ENCODE measurements at places on chromosomes 13 and 19.

DNA sequence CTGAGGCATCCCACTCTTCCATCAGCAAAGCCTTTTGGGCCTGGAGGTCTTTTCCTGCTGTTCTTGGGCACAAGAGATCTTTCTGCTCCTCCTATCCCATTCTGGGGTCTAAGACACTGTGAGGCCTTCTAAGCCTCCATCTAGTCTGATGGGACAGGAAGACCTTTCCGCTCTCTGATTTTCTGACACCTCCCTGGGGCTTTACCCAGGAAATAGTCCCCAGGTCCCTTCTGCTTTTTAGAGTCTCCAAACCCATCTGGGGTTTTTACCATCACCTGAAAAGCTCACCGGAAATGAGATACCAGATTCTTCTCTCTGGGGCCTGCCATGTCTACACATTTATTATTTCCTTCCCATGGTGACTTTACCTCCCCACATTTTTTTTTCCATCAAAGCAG is 21.1 kb downstream of the CLEC17A start:
- no peak for DNase-seq

GRCh38 chr19:21677696-21678418 is 89.5 kb downstream of the ZNF100 start:
- DNase-seq, result no peak

DNA sequence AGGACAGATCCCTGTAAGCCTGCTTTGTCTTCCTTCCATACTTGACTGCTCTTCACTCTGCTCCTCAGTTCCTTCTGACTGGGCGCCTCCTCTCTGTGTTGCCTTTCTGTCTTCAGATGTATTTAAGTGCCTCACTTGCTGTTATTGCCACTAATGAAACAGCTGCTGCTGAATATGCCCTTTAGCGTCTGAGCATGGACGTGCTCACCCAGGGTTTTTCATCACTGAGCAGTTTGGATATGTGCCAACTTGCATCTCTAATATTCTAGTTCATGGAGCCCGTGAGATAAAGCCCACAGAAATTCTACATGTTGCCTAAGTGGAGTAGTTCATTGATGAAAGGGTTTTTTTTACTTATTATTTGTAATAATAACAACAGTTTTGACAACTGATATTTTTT is 198.2 kb downstream of the MYO16 start:
- DNase-seq, result peak; percentile 74

DNA sequence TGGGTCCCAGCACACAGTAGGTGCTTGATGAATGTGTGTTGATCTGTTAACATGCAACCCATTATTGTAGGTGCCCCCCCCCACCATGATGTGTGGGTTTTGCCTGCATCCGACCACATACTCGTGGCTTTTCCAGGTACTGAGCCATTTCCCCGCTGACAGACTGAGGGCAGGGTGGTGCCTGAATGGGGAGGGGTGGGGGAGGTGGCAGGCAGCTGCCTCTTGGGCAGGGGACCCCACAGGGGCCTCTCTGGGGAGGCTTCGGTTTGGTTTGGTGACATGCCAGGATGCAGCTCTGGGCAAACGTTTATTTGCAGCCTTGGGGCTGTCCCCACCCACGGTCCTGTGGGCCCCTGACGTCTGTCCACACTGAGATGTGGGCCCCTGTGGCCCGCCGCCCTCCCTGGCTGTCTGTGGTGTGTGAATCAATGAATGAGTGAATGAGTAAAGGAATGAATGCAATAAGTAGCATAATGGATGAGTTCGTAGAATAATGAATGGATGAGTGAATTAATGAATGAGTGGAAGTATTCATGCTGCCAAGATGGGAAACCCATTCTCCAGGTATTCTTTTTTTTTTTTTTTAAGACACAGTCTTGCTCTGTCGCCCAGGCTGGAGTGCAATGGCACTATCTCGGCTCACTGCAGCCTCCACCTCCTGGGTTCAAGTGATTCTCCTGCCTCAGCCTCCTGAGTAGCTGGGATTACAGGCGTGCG is 9.0 kb upstream of the JUND start:
- DNase-seq, result no peak

DNA sequence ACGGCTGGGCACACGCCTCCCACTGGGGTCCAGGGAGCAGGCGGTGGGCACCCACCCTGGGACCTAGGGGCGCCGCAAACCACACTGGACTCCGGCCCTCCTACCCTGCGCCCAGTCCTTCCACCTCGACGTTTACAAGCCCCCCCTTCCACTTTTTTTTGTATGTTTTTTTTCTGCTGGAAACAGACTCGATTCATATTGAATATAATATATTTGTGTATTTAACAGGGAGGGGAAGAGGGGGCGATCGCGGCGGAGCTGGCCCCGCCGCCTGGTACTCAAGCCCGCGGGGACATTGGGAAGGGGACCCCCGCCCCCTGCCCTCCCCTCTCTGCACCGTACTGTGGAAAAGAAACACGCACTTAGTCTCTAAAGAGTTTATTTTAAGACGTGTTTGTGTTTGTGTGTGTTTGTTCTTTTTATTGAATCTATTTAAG is 1.6 kb downstream of the JUNB start:
- DNase-seq, result no peak

DNA sequence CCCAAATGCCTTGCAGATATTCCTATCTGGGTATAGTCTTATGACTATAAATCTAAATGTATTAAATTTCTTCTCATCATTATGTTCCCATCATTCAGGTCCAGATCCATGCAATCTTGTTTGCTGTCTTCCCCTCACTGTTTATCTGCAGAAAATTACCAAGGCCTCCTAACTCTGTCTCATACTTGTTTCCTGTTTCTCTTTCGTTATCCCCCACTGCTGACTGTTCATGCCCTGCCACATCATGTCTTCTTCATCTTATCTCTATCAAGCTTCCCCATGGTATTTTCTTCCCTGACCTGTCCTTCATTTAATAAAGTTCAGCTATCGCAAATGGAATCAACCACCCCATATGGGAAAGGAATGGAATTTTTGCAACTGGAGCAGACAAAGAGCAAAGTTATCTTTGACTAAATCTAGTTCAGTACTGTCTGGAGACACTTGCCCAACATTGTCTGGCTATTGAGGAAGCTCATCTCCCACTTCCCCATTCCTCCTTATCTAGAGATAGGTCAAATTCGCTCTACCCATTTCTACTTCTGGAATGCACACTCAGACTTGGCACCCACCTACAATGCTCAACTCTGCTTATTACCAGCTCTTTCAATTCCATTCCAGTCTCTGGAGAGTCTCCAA is 1358.1 kb downstream of the EFNB2 start:
- no peak for DNase-seq

- no peak for DNase-seq
Observed at GRCh38 chr13:55563267-55563666, 1577.5 kb upstream of the PRR20A start.

DNA sequence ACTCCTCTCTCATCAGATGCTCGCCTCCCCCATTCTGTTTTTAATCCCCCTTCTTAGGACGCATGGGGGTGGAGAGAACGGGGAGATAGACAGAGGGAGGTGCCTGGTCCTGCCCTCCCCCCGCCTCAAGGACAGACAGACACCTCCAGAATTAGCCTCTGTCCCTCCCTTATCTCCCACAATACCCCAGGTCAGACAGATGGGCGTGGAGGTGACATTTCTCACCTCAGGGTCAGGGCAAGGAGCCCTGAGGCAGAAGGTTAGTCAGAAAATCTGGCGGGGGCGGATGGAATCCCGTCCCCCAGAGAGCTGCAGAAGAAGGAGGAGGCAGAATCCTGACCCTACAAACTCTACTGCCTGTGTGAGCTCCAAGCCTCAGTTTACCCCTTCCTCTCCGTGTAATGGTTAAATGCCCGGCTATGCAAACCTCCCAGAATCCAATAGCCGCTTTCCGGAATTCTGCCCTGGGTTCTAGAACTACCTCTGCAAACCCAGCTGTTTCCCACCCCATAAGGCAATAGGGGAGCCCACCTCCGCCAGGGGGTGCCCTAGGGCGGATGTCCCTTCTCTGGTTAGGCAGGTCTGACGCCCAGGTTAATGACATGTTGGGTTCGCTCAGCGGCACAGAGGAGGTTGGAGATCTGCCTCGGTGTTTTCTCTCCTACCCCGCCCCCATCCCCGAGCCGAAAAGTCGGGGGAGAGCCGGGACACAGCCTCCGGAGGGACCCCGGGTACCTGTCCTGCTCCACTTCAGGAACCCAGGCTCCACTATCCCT is 900 bp downstream of the PPP1R13L start:
- no peak for DNase-seq

- no peak for DNase-seq
Observed at GRCh38 chr13:108895220-108895704, 265.9 kb downstream of the MYO16 start.

DNA sequence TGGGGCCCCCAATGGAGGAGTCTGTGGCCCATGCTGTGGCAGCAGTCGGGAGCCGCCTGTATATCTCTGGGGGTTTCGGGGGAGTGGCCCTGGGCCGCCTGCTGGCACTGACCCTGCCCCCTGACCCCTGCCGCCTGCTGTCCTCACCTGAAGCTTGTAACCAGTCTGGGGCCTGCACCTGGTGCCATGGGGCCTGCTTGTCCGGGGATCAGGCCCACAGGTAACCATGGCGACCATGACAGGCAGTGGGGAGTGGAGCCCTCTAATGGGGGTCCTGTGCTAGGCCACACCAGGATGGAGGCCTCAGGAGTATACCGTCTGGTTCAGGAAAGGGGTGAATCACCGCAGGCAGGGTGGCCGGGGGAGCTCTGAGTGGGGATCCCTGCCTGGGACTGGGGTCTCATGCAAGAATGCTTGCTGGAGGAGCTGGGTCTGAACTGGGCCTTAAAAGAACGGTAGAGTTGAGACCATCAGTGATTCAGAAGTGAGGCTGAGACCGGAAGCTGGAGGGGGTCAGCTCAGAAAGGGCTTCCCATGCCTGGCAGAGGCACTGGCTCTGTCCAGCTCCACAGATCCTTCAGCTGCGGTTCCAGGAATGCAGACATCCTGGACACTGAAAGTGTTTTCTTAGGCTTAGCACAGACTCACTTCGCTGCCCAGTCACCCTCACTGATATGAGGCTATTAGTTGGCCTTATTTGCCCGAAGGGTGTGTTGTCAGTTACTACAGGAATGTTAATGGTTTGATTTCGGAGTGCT is 29.1 kb downstream of the CNFN start:
- DNase-seq, result no peak

- DNase-seq, result no peak
Observed at GRCh38 chr19:10729411-10729810, 11.5 kb downstream of the DNM2 start.

DNA sequence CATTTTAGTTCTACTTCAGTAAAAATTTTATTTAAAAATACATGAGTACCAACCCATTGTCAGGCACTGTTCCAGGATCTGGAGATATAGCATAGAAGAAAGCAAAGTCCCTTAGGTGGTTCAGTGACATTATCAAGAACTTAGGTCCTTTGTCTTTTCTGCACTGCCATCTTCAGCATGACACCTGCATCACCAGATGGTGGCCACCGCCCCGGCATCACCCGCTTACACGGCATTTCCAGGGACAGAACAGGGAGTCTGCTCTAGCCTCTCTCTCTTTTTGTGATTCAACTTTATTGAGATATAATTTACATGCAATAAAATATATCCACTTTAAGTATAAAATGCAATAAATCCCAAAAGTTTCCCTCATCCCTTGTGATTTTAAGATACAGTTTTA is 23.5 kb downstream of the DYRK1B start:
- DNase-seq, result no peak

GRCh38 chr19:15253061-15253460 is 20.8 kb upstream of the EPHX3 start:
- no peak for DNase-seq

- DNase-seq, result no peak
Observed at GRCh38 chr13:46145135-46145534, 36.8 kb downstream of the LCP1 start.

DNA sequence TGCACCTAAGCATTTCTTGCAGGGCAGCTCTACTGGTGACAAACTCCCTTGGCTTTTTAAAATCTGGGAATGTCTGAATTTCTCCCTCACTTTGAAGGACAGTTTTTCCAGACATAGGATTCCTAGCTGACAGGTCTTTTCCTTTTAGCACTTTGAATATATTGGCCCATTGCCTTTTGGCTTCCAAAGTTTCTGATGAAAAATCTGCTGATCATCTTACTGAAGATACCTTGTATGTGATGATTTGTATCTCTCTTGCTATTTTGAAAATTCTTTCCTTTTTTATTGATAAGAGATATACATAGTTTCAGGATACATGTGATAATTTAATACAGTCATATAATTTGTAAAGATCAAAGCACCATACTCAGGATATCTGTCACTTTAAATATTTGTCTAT is 211.1 kb downstream of the ZIC5 start:
- no peak for DNase-seq

- no peak for DNase-seq
Observed at GRCh38 chr13:33015791-33016323, 366 bp upstream of the KL start.

- DNase-seq, result no peak
Observed at GRCh38 chr19:11551603-11552235, 7.3 kb downstream of the ELOF1 start.
